ENCODE measurements at places on chromosomes 6 and 20.

- no peak for DNase-seq
These were observed 4.4 kb downstream of the CAPN11 start for GRCh38 chr6:44162876-44163625.

- no peak for DNase-seq
These were observed 488.4 kb downstream of the PREX1 start for GRCh38 chr20:48339190-48339985.

- no peak for DNase-seq
These were observed 1.3 kb upstream of the ANGPT4 start for GRCh38 chr20:917416-917815.

DNA sequence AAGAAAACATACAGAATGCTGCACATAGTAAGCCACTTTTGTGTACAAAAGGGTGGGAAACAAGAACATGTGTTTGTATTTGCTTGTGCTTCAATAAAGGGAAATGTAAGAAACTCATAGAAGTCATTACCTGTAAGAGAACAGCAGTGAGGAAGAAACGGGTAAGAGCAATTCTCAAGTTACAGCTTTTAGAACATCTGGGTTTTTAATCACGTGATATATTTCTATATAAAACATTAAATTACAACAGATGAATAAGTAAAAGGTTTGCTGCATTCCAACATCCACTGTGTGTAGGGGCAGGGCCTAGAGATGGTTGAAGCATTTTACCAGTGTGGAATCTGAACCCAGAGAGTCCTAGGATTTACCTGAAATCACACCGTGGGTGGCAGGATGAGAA, 36.6 kb upstream of the FAM50B start:
- no peak for DNase-seq

GRCh38 chr6:110296241-110297025, 61.7 kb downstream of the METTL24 start:
- DNase-seq, result no peak

- no peak for DNase-seq
These were observed 91.7 kb downstream of the YTHDF1 start for GRCh38 chr20:63124092-63124781.

DNA sequence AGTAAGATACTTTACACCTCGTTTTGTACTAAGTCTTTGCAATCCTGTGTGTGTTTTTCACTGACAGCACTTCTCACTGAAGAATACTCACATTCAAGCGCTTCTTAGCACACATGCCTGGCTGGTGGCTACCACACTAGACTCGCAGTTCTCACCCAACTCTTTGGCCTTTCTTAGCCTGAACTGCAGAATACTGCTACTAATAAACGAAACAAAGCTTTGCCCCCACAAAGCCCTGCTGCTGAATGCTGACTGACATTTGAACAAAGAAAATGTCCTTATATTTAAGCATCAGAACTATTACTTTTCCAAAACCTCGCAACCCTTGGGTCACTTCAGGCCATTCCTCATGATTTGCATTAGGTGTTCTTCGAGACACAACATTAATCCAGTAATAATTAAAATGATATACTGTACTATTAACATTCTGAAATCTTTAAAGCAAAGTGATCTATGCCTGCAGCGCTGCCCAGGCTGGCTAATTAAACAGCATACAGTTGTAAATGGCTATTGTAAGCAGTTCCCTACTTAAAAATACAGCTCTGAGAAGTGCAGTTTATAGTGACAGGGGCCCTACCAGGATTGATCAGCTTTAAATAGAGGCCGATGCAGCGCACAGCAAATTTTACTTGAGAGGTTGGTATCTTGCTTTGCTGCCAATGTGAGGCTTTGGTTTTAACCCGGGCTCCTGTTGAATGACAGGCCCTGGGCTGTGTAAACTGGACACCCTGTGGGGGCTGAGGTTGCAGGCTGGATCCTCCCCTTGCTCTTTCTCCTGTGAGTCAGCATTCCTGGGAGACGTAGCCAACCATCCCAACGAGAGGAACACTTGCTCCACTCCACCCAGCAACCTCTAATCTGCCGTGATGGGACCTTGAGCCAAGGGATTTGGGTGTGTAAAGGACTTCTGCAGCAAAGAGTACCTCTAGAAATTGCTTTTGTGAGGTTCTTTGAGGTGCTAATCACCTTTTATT, 899.0 kb downstream of the TFAP2A start:
- no peak for DNase-seq

- no peak for DNase-seq
These were observed 16.7 kb upstream of the PRDM1 start for GRCh38 chr6:106069478-106069877.

- no peak for DNase-seq
These were observed 4.9 kb downstream of the LOC128125822 start for GRCh38 chr6:63576985-63577712.

DNA sequence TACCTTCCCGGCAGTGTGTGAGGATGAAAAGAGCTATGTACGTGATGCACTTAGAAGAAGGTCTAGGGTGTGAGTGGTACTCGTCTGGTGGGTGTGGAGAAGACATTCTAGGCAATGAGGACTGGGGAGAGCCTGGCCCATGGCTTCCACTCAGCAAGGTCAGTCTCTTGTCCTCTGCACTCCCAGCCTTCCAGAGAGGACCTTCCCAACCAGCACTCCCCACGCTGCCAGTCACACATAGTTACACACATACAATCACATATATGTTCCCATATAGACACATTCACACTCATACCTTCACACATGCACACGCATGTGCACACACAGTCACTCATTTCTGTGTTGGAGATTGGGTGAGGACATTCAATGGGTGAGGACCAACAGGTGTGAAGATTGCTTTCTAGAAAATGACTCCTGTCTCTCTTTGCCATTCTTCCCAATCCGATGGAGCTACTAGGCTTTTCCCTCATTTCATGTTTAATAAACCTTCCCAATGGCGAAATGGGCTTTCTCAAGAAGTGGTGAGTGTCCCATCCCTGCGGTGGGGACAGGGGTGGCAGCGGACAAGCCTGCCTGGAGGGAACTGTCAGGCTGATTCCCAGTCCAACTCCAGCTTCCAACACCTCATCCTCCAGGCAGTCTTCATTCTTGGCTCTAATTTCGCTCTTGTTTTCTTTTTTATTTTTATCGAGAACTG, 30.4 kb downstream of the SRSF3 start:
- no peak for DNase-seq

- DNase-seq, result no peak
These were observed 64.5 kb upstream of the HIVEP1 start for GRCh38 chr6:11947575-11947974.

- no peak for DNase-seq
These were observed 60.2 kb downstream of the CHMP4B start for GRCh38 chr20:33871362-33871761.

GRCh38 chr20:32488066-32488838, 96.9 kb downstream of the NOL4L start:
- DNase-seq, result no peak

DNA sequence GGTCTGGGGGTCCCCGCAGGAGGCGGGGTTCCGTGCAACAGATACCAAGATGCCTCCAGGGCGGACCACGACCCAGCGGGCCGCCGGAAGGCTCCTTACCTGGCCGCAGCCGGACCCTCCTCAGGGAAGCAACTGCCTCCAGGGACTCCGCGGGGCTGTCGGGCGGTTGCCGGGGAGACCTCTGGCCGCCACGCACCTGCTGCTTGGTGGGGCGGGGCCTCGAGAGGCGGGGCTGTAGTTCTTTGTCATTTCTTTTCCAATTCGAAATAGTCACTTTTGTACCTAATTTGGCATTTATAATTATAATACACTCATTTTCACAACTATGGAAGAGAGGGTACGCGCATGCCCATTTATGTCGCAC, 647 bp downstream of the AK9 start:
- DNase-seq, result peak; percentile 60

DNA sequence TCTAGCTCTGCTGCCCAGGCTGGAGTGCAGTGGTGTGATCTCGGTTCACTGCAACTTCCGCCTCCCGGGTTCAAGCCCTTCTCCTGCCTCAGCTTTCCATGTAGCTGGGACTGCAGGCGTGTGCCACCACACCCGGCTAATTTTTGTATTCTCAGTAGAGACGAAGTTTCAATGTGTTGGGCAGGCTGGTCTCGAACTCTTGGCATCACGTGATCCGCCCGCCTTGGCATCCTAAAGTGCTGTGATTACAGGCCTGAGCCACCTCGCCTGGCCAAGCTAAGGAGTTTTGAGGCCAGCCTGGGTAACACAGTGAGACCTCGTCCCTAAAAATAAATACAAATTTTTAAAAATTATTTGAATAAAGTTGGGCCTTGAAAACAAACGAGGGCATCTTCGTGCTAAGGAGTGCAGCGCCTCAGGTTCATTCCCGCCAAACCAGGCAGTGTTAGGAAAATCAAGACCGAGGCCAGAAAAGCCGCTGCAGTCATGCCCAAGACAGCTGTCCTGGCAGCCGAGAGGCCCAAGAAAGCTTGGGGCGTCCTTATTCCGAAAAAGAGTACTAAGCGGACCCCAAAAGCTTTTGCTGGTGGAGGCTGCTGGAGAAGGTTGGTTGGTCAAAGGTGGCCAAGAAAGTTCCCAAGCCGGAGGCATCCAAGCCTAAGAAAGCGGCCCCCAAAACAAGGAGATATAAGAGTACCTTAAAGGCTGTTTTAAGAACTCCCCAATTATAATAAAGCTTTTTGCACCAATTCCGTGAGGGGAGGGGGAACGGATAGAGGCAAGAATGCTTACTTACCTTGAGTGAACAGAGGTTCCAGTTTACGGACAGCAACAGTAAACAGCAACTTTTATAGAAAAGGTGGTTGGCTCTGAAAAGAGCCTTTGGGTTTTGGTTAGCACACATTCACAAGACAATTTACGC, 109.0 kb downstream of the HFE start:
- DNase-seq, result no peak

DNA sequence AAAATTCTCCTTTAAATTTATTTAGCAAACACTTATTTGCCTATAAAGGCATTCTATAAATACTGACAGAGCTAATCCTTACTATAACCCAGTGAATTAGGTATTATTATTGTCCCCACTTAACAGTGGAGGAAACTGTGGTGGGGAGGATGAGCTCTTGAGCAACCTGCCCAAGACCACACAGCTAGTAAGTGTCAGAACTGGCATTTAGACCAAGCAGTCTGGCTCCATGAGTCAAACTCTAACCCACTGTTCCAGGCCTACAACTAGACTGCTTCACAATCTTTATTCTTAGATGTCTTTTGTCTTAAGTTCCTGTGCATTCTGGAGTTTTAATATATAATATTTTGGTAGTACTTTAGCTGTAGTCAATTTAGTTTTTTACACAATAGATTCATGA, 530.8 kb downstream of the BCKDHB start:
- no peak for DNase-seq

- no peak for DNase-seq
These were observed 5.2 kb downstream of the SYNGAP1 start for GRCh38 chr6:33424855-33425667.

DNA sequence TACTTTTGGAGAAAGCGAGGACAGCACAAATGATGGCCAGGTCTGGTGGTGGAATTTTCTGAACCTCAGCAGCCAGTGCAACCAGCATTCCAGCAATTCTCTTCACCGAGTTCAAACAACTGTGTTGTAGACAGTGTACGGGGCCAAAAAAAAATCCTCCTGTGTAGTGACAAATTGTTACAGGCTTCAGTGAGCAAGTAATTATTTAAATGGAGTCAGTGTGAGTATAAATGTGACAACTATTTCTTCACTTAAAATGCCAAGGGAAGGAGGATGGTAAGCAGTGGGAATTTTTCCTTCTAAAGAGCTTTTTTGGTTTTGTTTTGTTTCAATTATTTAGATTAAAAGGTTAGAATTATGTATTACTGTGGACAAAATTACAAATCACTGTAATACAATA, 154.1 kb downstream of the TMEM242 start:
- DNase-seq, result no peak

DNA sequence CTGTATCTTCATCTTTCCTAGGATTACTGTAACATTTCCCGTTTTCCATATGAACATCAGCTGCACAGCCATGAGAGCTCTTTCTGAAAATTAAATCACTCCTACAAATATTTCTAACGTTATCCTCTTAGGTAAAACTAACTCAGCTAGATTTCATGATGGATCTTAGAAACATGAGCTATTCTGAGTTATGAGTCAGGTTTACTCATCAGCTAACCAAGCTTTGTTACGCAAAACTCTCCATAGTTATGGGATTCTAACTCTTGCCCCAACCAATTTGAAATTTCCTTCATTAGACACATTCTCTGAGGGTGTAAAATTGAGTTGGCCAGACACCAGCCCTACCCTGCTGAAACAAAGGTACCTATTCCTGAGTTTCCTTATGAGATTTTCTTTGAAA, 14.0 kb downstream of the DEFB110 start:
- DNase-seq, result no peak

DNA sequence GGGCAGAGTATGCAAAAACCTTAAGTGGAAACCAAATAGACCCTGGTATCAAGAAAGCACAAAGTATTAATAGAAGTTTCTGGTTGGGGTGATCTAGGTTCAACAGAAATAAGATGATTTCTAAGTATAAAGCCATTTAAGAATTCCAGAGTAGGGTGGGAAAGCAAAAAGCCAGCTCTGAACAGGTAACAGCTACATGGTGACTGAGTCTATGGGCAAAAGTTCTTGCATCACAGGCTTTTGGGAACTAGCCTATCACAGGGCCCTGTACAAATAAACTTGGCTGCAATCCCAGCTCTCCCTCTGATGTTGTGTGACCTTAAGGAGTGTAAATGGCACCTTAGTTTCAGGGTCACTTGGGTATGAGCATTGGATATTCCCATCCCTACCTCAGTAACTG, 5.5 kb downstream of the TCF19 start:
- DNase-seq, result no peak

GRCh38 chr6:16684195-16684689, 77.0 kb downstream of the ATXN1 start:
- no peak for DNase-seq

- no peak for DNase-seq
These were observed 643.2 kb upstream of the NOX3 start for GRCh38 chr6:156098839-156099238.

GRCh38 chr6:157635388-157636244, 187.4 kb upstream of the SNX9 start:
- no peak for DNase-seq

DNA sequence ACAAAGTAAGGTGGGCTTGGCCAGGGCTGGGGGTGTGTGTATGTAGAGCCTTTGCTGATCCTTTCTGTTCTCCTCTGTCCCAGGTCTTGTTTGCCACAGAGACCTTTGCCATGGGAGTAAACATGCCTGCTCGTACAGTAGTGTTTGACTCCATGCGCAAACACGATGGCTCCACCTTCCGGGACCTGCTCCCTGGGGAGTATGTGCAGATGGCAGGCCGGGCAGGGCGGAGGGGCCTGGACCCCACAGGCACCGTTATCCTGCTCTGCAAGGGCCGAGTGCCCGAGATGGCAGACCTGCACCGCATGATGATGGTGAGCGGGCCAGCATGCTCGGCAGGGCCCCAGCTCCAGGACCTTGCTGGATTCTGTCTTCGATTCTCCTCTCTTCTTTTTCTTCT, 6.2 kb downstream of the DXO start:
- no peak for DNase-seq

Data from activated CD4-positive, alpha-beta T cell treated with anti-CD3 and anti-CD28 coated beads for 4 hours (primary cell).